ENCODE measurements at places on chromosomes 5 and 9. TPM values are rescaled to one million over a fixed set of nuclear protein-coding genes. Genes with fewer than 3 reads are reported as not detected.

ICE1 gene
- 23.8 TPM for total RNA-seq

TRMO gene
- total RNA-seq = 14.3 TPM

RLN1 gene
- total RNA-seq = not detected

MTAP gene
- 34.7 TPM for total RNA-seq

MBLAC2 gene
- 7.8 TPM for total RNA-seq

WNT8A gene
- not detected for total RNA-seq

PDZD2 gene
- total RNA-seq = 2.9 TPM

ABO gene
- not detected for total RNA-seq

ZNF367 gene
- total RNA-seq = 14.0 TPM

SPARC gene
- total RNA-seq = 0.86 TPM

EGFLAM gene
- total RNA-seq = not detected

CTXN3 gene
- total RNA-seq = not detected

THBS4 gene
- not detected for total RNA-seq

DNAI1 gene
- not detected for total RNA-seq

IL13 gene
- total RNA-seq = not detected

GPR150 gene
- not detected for total RNA-seq

AIF1L gene
- total RNA-seq = 27.0 TPM

FGF1 gene
- total RNA-seq = 9.7 TPM

CCL27 gene
- not detected for total RNA-seq

HAVCR1 gene
- not detected for total RNA-seq

HTR4 gene
- not detected for total RNA-seq

HK3 gene
- total RNA-seq = not detected

PCDHA7 gene
- total RNA-seq = 0.26 TPM

FYB1 gene
- total RNA-seq = 1.1 TPM

ANKRD55 gene
- not detected for total RNA-seq

ZNF462 gene
- 21.2 TPM for total RNA-seq

SPINK5 gene
- total RNA-seq = not detected

SV2C gene
- not detected for total RNA-seq

ZCCHC10 gene
- total RNA-seq = 3.7 TPM

PHF24 gene
- total RNA-seq = not detected

PCDH1 gene
- 53.0 TPM for total RNA-seq

PCDHGB5 gene
- 10.3 TPM for total RNA-seq

GBGT1 gene
- not detected for total RNA-seq

RNF183 gene
- total RNA-seq = not detected

DPM2 gene
- total RNA-seq = 32.0 TPM

PPP3R2 gene
- total RNA-seq = not detected

ACO1 gene
- 20.8 TPM for total RNA-seq

TERT gene
- total RNA-seq = 0.80 TPM

SCGB3A2 gene
- 0.51 TPM for total RNA-seq

DMRT3 gene
- not detected for total RNA-seq
